ENCODE measurements at places on chromosomes 2 and 18.

- DNase-seq = no peak
Observed at GRCh38 chr2:42567806-42568400, 529 bp upstream of the MTA3 start.

DNA sequence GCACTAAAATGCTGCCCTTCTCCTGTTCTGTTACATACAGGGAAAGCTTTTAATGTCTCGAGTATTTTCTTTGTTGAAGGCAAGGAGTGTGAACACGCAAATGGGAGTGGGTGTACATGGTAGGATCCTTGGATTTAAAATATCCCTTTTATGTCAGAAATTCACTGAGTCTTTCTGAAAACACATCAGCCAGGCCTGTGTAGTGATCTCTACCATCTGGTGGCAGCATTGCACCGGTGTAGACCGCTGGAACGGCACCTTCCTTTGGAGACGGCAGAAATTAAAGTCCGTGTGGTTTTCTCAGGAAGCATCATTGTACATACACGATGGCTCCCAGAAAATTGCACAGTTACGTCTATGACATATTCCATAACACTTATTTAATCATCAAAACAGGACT, 515.8 kb downstream of the GALR1 start:
- DNase-seq = no peak

- no peak for DNase-seq
Observed at GRCh38 chr2:5367321-5367720, 324.9 kb upstream of the SOX11 start.

DNA sequence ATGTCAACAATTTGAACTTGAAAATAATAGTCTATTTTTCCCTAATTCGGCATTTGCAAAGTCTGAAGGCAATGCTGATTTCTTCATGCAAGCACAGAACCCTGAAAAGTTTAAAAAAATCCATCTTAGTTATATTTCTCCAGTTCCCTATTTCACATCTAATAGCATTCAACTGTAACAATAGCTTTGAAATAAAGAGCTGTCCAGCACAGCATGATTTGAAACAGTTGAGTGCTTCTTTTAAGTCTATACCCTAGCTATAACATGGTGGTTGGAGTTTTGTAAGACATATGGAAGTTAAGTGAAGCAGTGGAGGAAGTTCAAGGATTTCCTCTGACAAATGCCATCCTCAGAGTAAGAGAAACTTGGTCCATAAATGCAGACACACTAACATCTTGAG, 691.9 kb downstream of the ERBB4 start:
- no peak for DNase-seq

- no peak for DNase-seq
Observed at GRCh38 chr2:137437386-137437785, 526.9 kb upstream of the HNMT start.

GRCh38 chr18:62777814-62778213, 62.5 kb downstream of the PHLPP1 start:
- no peak for DNase-seq

DNA sequence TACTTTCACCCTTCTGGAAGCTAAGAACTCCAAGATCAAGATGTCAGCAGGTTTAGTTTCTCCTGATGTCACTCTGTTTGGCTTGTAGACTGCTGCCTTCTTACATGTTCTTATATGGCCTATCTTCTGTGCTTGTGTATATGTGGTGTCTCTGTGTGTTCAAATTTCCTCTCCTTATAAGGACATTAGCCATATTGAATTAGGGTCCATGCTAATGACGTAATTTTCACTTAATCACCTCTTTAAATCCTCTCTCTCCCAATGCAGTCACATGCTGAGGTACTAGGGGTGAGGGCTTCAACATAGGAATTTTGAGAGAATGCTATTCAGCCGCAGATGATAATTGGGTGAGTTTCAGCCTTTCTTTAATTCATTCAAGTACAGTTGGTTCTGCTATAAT, 458.3 kb upstream of the SYT4 start:
- DNase-seq = no peak

DNA sequence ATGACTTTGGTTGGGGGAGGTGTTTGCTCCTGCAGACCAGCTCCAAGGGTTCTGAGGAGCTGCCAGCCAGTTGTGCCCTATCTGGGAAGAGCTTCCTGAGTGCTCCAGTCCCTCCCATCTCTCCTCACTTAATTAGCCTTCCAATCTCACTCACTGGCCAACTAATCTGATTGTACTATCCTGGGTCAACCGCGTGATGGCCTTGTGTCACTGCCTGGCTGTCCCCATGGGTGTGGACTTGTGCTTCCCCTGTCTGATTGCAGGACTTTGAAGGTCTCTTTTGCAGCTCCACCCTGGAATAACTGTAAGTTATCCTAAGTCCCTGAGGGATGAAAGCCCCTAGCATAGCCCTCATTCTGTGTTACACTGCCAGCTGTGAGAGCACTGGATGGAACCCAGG, 65.0 kb downstream of the SLC4A5 start:
- DNase-seq = no peak

DNA sequence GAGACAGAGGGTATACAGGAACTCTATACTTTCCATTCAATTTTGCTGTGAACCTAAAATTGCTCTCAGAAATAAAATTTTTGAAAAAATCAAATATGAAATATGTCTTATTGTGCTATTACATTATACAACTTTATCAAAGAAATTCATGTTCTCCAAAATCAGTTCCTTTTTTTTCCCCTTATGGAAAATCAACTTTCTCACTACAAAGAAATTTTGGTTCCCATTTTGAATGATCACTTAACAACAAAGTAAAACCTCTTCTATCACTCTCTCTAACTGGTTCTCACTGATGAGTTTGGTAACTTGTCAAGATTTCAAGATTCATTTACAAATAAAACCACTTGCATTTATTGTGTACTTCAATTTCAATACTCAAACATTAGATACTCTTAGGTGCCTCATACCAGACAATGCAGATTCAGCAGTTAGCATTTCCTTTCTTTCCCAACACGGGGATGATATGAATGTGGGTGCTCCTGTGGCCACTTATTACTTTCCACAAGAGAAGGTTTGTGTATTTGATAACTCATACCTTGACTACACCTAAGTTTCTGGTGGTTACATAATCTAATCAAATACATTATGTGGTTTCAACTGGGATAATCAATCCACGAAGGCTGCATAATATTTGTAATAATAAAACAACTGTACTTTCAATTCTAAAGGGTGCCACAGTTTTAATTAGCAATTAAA, 6.4 kb downstream of the PSME4 start:
- DNase-seq = no peak

DNA sequence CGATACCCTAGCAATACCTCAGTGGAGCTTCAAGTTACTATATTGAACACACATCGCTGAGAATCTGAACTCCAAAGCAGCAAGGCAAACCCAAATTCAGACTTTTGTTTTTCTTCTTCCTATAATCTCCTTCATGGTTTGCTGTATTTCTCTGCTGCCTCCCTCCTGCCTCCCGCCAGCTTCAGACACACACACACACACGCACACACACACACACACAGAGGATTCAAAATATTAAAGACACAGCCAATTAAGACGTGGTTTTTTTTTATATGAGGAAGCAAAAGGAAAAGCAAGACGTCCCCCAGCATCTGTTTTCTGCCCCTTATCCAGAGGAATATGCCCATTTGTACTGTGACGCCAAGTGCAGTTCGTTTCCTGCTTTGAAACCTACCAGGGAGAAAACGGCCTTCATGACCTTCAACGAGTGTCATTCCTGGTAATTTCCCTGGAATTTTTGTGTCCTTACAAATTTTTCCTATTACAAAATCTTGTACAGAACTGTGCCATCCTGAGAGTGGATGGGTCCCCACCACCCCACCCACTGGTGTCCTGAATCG, 547.9 kb upstream of the ID2 start:
- no peak for DNase-seq

DNA sequence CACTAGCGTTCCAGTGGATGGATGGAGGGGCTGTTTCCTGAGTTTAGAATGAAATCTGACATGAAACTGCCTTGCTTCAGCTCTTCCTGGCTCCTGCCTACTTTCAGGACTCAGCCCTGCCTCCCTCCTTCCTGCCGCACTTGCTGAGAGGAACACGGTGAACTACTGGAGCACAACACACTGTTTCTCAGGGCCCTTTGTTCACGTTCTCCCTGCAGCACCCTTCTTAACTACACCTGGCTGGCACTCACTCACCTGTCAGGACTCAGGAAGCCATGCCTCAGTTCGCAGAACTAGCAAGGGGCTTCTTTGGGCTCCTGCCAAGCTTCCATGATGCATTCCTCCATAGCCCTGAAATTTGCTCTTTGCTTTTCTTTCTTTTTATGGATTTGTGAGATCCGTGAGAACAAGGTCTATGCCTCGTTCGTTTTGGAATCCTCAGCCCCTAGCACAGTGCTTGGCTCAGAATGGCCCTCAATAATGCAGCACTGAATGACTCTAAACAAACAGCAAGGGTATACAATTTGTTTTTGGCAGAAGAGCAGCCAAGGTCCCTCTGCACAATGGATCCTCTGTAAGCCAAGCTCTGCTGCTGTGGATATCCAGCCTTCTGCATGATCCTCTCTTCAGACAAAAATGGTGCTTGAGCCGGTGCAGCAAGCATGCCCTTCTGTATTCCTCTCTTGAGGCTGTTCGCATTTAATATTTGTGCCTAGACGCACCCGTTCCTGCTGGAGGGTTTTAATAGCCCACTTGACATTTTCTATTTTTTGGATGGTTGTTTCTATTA, 357.0 kb downstream of the TSN start:
- DNase-seq = no peak

GRCh38 chr2:162328424-162329157, 10.1 kb upstream of the IFIH1 start:
- DNase-seq = no peak

DNA sequence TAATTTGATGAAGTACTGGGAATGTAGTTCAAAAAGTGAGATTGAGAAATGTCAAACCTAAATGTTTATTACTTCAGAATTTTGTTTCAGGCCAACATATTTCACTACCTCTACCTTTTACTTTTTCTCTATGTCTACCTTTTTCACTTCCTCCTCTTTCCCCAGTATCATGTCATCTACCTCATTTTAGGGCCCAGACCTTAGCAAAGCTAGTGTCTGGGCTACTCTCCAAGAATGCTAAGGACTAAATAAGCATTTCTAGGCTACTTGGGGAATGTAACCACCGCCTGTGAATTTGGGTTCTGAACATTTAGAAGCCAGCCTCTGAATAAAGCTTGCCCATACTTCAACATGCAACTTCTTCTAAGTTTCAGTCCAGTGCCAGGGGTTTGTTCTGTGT, 330.4 kb downstream of the SLC4A3 start:
- no peak for DNase-seq

- DNase-seq = no peak
Observed at GRCh38 chr18:37385846-37386778, 179.5 kb downstream of the CELF4 start.

- no peak for DNase-seq
Observed at GRCh38 chr2:185734658-185735057, 3.9 kb upstream of the FSIP2 start.

DNA sequence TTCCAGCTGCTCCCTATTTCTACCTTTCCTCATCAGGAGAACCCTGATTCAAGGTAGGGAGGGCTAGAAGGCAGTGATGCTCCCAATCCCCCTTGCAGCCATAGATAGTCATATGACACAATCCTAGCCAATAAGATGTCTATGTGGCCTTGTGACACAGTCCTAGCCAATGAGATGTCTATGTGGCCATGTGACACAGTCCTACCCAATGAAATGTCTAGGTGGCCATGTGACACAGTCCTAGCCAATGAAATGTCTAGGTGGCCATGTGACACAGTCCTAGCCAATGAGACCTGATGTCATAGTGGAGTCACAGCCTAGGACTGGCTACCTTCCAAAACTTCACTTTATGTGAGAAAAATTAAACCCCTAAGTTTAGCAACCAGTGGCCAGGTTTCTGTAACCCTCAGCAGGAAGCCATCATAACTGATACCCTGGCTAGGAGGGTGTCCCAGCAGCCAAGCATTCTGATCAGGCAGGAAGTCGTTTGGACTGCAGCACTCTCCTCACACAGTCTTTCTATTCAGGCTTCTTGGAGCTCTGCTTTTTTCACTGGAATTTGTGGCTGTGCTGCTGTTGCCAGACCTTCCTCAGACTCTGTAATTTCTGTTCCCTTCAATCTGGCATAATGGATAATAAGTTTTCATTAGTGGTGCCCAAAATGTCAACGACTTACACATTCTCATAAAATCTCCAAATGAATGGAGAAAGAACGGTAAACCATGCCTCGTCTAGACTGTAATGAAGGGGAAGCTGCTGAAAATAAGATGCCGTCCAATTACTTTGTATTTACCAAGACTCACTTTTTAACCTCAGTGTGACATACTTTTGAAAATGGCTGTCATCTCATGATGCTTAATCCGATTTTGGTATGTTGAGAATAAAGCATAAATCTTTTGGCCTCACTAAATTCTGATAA, 165.0 kb upstream of the NCKAP5 start:
- no peak for DNase-seq

DNA sequence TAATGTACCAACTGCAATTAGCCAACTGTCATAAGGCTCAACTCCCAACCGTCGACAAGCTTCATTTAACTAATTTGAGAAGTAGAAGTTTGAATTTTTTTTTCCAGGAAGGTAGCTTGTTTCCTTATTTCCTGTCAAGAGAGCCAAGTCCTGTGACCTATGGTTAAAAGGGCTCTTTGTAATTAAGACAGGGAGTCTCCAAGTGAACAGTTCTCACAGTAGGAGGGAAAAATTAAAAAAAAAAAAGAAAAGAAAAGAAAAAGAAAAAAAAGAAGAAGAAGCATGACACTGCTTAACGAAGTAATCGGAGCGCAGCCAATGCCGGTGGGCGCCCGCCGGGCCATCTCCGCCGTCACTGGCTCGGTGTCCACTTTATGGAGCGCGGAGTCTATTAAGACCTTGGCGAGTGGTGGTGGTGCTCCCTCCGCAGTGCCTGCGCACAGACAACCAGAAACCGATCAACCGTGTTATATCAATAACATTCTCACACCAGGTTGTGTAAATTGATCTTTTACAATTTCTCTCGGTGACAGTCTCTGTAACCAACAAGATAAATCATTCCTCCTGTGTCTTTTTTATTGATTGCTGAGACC, 197.2 kb upstream of the POU3F3 start:
- DNase-seq = no peak

Measured in stimulated activated CD4-positive, alpha-beta T cell treated with anti-CD3 and anti-CD28 coated beads, Interleukin-1b, Interleukin-23, amount 100 ng/mL, for 1 hour (primary cell).